Prostate gland (tissue), 2 donors: ENCODE measurements at places on chromosomes 7 and 10.

DNA sequence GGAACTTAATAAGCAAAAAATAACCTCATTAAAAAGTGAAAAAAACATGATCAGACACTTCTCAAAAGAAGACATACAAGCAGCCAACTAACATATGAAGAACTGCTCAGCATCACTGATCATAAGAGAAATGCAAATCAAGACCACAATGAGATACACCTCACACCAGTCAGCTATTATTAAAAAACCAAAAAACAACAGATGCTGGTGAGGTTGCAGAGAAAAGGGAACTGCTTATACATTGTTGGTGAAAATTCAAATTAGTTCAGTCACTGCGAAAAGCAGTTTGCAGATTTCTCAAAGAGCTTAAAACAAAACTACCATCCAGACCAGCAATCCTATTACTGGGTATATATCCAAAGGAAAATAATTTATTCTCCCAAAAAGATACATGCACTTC, 513.3 kb downstream of the MDFIC start:
- DNase-seq, result no peak

GRCh38 chr10:90031776-90032175, 330.4 kb downstream of the KIF20B start:
- DNase-seq, result no peak

DNA sequence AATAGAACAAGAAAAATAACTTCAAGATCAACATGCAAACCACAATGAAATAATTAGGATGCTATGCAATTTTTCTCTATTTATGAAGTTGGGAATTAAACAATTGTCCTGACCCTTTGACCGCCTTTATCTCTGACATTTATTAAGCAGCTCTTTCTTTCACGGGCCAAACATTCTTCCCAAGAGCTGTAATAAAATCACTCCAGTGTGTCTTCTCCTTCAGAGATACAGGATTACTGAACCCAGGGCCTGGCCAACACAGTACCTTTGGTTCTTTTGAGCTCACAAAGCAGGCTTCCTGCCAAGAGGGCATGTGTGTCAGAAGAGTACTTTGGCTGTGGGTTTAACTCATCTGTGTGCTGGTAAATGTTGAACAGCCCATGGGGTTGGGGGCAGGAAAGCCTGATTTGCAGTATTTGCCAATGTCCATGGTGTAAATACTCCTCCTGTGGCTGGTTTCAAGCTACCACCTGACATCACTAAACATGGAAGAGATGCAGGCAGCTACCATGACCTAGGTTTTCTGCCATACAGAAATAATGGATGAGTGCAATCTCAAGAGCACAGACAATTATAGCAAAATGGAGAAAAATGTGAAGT, 121.7 kb downstream of the FANK1 start:
- DNase-seq, result no peak

DNA sequence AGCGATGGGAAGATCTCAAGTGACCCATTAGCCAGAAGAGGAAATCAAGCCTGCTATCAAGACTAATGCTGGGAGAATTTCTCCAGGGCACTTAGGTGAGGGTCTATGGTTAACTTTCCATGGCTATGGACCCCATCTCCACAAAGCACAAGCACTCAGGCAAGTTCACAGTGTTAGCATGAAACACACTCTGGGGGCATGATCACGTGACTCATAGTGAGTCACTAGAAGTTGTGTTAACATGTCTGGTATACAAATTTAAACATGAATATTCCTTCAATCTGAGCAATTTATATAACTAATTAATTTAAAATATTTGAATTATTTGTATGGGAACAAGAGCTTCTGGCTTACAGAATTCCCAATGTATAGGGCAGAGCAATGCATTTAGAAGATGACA, 131.8 kb downstream of the FAM204A start:
- DNase-seq, result no peak

GRCh38 chr10:77504196-77504872, 133.3 kb downstream of the KCNMA1 start:
- no peak for DNase-seq

DNA sequence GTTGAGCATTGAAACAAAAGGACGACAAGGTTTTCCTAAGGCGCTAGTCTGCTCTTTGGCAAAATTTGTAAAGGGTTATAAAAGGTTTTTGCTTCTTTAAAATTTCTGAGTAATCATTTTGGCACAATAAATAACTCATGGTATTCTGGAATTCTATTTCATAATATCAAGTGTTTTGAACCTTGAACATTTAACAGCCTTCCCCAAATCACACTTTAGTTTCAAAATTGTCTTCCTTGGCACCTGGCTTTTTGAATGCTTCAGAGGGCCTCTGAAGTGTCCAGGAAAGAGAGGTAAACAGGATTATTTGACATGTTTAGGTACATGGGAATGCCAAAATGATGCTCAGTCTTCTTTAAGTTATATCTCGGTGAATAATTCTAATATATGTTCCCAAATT, 220.8 kb downstream of the PHF14 start:
- no peak for DNase-seq

- DNase-seq, result no peak
Measured at GRCh38 chr10:102436312-102436711, 3.9 kb upstream of the CUEDC2 start.

DNA sequence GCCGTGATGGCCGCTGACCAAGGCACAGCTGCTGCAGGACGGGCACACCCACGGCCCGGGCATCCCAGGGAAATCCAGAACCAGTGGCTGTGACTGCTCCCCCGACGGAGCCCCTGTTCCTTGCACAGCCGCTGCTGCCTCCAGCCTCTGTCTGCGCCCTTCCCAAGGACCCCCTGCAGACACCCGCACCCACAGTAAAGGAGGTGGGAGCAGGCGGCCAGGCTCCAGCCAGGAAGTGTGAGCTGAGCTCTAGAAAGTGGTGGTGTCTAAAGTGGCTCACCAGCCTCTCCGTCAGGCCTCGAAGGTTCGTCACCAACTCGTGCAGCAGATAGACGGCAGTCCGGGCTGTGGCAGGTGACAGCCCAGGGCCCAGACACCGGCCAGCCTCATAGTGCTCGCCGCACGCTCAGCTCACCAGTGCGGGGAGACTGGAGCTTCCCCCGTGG, 306.7 kb downstream of the DNAJB6 start:
- DNase-seq, result no peak

GRCh38 chr10:4670737-4671136, 155.3 kb upstream of the AKR1E2 start:
- DNase-seq, result no peak

- no peak for DNase-seq
Measured at GRCh38 chr10:50540826-50541122, 83.0 kb downstream of the SGMS1 start.

GRCh38 chr7:101159696-101160674, 5.4 kb downstream of the VGF start:
- DNase-seq, result no peak

GRCh38 chr10:8975535-8975934, 921.0 kb downstream of the GATA3 start:
- DNase-seq, result no peak

GRCh38 chr7:47739301-47739875, 157.5 kb upstream of the TNS3 start:
- no peak for DNase-seq

DNA sequence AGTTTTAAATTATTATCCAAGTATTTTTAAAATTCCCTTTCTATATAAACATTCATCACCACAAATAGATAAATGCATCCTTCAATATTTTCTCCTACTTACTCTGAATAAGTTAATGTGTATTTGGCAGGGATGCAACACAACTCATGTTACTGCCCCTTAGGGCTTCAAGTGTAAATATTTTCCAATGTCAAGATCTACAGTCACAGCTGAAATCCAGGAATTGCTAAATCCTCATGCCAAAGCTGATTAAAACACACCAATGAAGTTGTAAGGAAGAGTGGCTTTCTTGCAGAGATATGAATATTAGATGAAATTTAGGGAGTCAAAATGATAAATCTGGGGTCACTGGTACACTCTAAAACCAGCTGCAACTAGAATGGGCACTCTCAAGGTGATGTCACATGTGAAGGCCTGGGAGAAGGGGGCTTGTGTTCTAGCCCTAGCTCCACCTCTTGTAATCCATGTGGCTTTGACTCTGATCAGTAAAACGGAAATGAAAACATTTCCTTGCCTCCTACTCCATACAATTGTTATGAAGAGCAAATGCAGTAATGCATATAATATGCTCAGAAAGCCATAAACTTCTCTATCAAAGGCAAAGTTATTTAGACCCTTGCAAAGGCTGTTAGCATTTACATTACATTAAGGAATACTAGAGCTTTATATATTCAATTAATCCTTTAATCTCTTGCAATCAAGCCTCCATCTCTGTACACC, 228.1 kb upstream of the NFE2L3 start:
- no peak for DNase-seq

DNA sequence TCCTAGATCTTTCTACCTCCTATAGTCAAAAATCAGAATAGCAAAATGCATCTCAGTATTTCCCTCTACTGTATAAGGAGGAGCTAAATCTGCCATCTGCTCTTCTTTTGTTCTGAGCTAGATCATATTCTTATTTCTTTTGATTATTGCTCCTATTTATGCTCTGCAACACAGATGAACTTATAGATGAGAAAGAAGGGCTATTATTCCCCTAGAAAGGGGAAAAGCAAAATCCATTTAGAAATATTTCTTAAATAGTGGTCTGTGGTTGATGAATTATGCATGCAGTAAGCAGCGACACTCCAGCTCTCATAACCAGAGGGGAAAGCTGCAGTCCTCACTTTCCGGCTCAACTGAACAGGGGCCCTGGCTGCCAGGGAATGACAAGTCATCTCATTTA, 207.3 kb upstream of the SORCS1 start:
- DNase-seq, result no peak

DNA sequence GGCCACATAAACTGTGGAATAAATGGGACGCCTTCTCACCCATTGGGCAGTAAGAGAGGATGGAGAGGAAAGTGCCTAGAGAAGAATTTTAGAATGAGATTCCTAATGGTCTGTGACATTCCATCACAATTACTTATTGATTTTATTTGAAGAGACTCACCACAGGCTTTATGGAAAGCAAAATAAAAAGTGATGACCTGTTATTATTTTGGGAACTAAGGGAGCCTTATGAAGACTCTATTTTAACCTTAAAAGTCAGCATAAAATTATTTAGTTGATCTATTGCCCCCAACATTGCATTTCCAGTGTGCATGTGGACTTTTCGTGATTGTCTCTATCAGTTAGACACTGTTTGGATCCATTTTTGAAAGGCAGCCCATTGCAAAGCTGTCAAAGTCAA, 107.5 kb downstream of the PCLO start:
- no peak for DNase-seq

GRCh38 chr10:75568450-75569130, 137.2 kb downstream of the LRMDA start:
- DNase-seq, result no peak

- DNase-seq, result no peak
Measured at GRCh38 chr10:91907914-91908336, 1.4 kb downstream of the FGFBP3 start.

- no peak for DNase-seq
Measured at GRCh38 chr10:94038024-94038423, 44.3 kb downstream of the PLCE1 start.

- DNase-seq, result no peak
Measured at GRCh38 chr7:44097064-44097932, 6.8 kb upstream of the AEBP1 start.

- no peak for DNase-seq
Measured at GRCh38 chr10:30662814-30663213, 33.3 kb upstream of the LYZL2 start.

DNA sequence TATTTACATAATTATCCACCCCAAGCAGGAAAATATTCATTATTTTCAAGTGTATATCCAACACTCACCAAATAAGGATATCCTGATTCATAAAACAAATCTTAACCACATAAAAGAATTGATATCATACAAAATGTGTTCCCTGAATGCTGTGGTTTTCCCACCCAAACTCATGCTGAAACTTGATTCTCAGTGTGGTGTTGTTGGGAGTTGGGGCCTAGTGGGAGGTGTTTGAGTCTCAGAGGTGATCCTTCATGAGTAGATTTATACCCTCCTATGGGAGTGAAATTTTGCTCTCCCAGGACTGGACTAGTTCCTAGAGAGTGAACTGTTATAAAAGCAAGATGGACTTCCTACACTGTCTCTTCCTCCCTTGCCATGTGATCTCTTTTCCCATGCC, 1028.3 kb downstream of the SORCS1 start:
- no peak for DNase-seq

- DNase-seq, result no peak
Measured at GRCh38 chr7:144728551-144728950, 107.3 kb downstream of the TPK1 start.

GRCh38 chr10:83648201-83648600, 491.1 kb upstream of the GHITM start:
- no peak for DNase-seq

DNA sequence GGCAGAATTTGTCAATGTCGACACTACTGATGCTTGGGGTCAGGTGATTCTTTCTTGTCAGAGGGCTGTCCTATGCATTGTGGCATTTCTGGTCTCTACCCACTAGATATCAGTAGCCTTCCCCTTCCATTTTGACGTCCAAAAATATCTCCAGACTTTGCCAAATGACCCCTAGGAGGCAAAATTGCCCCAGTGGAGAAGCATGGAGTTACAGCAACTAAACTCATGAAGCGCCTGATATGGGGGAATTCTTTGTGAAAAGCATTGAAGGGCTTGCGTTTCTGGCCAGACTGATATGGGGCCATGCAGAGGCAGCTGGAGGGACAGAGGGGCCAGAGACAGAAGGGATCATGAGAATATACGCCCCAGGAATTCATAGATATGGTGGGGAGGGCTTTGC, 43.6 kb downstream of the ADRB1 start:
- no peak for DNase-seq

- no peak for DNase-seq
Measured at GRCh38 chr7:4667776-4668509, 14.2 kb upstream of the FOXK1 start.

GRCh38 chr10:103284170-103284569, 7.2 kb downstream of the INA start:
- no peak for DNase-seq

DNA sequence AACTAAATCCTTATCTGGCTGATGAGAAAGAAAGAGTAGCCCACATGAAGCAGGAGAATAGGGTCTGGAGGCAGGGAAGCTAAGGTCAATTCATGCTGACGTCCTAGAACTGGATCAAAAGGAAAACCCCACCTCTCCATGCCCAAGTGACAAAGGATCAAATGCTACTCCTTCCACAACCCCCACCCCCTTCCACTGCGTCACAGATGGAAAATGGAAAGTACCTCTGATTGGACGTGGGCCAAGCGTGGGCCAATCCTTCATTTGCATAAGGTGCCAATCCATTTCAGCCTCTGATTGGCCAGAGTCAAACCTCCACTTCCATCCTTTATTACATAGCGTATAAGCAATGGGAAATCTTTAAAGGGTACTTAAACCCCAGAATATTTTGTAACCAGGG, 431.3 kb upstream of the ETV1 start:
- DNase-seq, result no peak

DNA sequence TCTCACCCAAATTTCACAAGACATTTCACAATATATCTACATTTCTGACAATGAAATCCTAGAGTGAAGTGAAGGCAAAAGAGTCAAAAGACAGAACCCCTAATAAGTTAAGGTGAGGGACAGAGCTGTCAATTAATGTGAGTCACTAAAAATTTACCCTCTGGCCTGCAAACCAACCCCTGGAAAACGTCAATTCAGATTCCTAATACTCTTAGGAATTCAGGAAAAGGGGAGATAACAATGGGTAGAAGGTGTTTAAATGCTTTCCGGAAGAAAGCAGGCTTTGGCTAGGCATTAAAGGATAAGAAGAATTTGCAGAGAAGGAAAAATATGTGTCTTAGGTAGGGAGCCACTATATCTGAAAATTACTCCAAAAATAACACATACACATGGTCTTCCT, 299.6 kb downstream of the INHBA start:
- no peak for DNase-seq

GRCh38 chr7:5667391-5667790, 114.1 kb downstream of the RNF216 start:
- DNase-seq, result peak; percentile 26
